ENCODE measurements at places on chromosomes 12 and 14. TPM values are rescaled to one million over a fixed set of nuclear protein-coding genes. Genes with fewer than 3 reads are reported as not detected.

Gene LRRK2
- not detected for total RNA-seq

Gene LRP1-AS
- total RNA-seq, result not detected

DNA sequence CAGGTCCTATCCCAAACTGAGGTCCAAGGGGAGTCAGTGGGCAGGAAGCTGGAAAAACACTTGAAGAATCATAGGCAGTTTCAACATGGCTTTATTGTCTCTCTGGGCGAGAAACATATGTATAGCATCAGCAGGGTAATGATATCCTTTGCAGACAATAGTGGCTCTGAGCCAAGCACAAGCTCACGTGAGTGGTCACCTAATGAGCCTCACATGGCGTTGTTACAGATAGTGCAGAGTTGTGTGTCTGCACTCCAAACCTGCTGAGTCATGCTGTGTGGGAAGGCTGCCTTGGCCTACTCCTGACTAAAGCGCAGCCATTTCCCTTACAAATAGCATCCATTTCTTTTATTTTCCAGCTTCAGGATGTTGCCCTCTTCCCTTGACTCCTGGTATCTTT is 105.2 kb upstream of the SYT1 start:
- no peak for DNase-seq

GRCh38 chr14:51595881-51596455 is 55.7 kb upstream of the FRMD6 start:
- DNase-seq, result no peak

DNA sequence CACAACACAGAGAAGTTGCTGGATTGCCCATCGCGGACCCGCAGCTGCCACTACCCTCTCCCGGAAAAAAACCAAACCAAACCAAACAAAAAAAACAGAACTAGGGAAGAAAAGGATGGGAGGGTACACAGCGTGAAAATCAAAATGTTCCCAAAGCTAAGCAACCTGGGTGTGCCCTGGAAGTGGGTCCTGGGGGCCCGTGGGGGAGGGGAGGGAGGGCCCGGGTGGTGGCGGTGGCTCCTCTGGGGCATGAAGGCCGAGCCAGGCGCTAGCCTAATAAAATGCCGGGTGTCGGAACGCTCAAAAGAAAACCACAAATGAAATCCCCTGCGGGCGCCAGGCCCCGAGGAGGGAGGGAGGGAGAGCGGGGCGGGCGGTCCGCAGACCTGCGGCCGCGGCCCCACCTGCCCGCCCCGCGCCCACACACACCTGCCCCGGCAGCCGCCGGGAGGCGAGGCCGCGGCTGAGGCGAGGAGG is 787 bp downstream of the HECTD4 start:
- DNase-seq, result peak; percentile 80

DNA sequence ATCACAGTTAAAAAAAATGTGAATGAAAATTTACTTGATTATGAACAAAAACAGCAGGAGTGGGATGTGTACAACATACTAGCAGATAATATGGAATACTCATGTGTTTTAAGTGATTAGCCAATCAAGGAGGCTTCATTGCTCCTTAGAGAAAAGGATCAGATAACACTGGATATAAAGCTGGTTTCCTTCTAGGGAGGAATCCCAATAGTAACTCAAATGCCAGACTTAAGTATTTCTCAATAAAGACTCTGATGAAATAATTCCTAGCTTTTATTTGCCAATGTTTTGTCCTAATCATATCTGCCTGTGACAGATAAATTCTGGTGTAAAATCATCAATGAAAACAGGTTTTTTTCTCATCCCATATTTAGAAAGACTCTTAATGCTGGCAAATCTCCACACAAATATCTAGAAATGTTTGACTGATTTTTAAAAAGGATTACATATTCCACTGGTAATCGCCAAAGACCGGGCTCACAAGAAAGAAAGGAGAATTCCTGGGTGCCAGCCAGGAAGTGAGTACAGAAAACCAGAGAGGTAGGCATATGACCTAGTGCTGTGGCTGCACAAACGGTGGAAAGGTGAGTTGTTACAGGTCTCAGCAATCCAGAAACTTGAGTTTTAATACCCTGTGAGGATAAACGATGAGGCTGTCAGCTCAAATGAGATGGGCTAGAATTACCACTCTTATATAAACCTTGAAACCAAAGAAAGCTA is 108.6 kb upstream of the TTC7B start:
- DNase-seq, result no peak

All from activated CD4-positive, alpha-beta T cell treated with anti-CD3 and anti-CD28 coated beads, Interleukin-2, amount 10 ng/mL, durations not matched to agents 24 days and 14 days (primary cell).